ENCODE measurements at places on chromosomes 6 and 20.

DNA sequence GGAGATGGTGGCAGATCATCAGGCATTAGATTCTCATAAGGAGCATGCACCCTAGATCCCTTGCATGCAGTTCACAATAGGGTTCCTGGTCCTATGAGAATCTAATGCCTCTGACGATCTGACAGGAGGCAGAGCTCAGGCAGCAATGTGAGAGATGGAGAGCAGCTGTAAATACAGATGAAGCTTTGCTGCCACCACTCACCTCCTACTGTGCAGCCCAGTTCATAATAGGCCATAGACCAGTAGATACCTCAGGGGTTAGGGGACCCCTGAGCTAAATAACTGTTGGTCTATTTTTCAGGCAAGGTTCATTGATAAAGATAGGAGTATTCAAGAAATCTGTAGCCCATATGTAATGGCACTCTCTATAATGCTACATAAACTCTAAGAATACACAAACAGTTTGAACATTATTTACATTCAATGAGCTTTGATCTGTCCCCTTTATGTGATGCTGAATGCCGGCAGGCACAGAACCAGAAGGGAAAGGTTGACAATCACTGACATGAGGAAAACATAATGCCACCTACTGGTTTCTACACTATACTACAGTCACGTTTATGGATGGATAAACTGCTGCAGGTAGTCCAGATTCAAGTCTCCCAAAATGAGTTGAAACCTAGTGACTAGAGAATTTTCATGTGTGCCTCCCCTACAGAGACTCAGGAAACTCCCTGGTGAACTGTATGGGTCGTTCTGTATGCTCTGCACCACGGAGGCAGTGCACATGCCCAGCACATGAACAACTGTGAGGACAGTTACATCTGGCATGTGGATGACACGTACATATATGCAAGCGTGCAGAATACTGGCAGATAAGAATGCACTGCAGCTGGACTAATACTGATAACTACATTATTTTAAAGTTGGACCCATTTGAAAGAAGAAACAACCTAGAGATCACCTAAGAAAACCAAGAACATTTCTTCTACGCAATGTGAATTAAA lies 72.0 kb downstream of the DST start:
- DNase-seq = no peak

GRCh38 chr6:30727920-30728553 lies 7.9 kb downstream of the TUBB start:
- DNase-seq = no peak

DNA sequence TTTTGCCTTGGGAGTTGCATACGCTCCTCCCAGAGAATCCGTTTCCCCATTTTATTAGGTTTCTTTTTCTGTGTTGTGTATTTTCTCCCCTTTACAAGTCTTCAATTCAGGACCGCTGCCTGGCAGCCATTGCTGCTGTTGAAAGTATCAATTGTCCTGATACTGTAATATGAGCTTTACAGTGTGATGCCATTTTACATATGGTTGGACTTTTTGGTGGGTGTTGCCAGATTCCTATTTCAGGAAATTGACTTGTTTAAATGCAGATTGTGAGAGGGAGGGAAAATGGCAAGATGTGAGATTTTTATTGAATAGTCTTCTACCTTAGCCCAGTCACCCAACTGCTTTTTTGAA lies 1.2 kb downstream of the PANK2 start:
- DNase-seq = no peak

- no peak for DNase-seq
Observed at GRCh38 chr6:1390133-1390945, 963 bp downstream of the FOXF2 start.

- no peak for DNase-seq
Observed at GRCh38 chr6:8057793-8058192, 6.4 kb downstream of the BLOC1S5 start.

- no peak for DNase-seq
Observed at GRCh38 chr20:37903317-37904007, 535 bp downstream of the VSTM2L start.

DNA sequence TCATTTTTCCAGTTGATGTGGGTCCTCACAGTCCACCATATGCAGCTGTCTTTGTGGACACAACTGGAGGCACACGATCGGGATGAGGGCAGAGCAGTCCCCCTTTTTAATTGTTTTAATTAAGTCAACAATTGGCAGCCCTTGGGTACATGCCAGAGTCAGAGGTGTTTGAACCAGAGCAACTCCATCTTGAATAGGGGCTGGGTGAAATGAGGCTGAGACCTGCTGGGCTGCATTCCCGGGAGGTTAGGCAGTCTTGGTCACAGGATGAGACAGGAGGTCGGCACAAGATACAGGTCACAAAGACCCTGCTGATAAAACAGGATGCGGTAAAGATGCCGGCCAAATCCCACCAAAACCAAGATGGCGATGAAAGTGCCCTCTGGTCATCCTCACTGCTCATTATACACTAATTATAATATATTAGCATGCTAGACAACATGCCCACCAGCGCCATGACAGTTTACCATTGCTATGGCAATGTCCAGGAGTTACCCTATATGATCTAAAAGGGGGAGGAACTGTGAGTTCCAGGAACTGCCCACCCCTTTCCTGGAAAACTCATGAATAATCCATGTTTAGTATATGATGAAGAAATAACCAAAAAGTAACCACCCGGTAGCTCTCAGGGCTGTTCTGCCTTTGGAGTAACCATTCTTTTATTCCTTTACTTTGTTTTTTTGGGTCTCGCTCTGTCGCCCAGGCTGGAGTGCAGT lies 31.8 kb upstream of the BLCAP start:
- no peak for DNase-seq

- no peak for DNase-seq
Observed at GRCh38 chr20:22861231-22861980, 173.7 kb upstream of the SSTR4 start.

GRCh38 chr6:31239854-31240253 lies 32.0 kb downstream of the HLA-C start:
- no peak for DNase-seq

DNA sequence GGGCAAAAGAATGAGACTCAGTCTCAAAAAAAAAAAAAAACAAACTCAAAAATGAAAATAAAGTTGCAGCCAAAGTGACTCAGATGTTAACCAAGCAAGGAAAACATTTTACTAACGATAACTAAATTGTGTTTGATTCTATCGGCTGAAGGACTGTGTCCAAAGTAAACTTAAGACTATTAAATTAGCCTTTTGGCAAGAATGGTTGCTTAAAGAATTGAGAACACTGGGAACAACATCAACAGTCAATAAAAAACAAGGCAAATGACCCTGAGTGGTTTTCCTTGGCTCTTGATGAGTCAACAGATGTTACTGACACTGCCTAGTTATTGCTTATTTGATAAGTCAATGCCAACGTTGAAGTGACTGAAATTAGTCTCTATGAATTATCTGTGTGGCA lies 36.7 kb downstream of the POU3F2 start:
- DNase-seq = no peak

GRCh38 chr6:33599413-33599938 lies 19.4 kb upstream of the BAK1 start:
- no peak for DNase-seq

DNA sequence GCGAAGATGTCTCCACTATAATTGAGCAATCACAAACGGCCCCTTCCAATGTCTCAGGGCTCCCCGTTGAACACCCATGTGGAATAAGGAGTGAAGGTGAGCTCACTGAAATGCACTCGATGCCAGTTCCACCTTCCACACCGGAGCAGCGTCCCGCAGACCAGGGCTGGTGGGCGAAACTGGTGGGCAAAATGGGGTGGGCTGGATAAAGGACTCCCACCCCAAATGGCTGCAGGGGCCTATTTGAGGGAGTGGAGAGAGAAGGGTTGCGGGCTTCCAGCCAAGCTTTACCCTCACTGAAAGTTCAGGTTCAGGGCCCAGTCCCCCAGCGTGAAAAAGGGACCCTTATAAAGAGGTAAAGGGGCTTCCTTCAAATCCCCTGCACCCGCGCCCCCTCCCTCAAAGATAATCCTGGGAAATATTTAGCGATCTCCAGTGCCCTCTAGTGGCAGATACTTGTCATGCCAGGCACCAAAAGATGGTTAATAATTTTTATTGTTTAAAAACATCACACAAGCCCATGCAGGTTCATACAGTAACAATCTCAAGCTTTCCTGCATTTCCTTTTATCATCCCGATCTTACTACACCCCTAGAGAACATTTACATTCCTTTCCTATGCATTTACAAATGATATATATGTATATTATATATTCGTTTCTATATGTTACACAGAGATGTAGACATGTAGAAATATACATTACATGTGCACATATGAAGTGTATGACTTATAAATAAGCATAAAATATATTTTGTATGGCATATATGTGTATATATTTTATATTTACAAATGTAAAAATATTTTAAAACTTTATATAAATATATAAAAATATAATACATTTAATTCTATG lies 58.2 kb upstream of the NKX2-2 start:
- no peak for DNase-seq

GRCh38 chr6:137734005-137734874 lies 132.8 kb upstream of the TNFAIP3 start:
- no peak for DNase-seq

DNA sequence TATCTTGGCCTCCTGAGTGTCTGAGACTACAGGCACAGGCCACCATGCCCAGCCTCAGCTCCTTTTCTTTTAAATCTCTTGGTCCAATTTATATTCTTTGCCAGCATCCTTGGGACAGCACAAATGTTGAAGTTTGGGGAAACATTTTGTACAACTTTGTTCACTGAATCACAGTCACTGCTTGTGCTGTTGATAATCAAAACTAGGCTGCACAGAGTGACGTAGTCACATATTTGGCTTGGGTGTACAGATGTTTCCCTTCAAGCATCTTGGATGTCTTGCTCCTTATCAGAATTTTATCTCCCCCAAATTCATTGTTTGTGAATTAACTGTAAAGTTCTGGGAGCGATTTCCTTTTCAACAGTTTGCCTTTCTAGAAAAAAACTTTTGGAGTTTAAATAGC lies 17.9 kb downstream of the CARMIL1 start:
- no peak for DNase-seq

DNA sequence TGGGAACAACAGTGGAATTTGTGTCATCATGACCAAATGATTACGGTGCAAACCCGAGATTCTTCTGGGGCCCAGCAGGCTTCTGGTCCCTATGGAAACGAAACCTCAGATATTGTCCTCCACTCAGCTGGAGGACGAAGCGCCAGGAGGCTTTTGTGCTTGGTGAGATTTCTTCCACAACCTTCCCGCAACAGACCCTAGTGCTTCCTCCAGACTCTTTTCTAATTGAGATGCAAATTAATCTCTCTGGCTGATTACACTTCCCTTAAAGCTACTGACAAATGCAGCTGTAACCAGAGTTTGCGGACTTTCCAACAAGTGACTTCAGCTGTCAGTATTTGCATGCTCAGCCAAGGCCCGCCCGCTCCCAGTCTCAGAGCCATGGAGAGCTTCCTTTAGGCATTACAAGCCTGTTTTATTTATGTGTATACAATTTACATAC lies 96.0 kb downstream of the INSM1 start:
- DNase-seq = no peak

- no peak for DNase-seq
Observed at GRCh38 chr20:57940868-57941522, 231.2 kb upstream of the PMEPA1 start.

GRCh38 chr20:11511821-11512220 lies 405.9 kb upstream of the BTBD3 start:
- DNase-seq = no peak

DNA sequence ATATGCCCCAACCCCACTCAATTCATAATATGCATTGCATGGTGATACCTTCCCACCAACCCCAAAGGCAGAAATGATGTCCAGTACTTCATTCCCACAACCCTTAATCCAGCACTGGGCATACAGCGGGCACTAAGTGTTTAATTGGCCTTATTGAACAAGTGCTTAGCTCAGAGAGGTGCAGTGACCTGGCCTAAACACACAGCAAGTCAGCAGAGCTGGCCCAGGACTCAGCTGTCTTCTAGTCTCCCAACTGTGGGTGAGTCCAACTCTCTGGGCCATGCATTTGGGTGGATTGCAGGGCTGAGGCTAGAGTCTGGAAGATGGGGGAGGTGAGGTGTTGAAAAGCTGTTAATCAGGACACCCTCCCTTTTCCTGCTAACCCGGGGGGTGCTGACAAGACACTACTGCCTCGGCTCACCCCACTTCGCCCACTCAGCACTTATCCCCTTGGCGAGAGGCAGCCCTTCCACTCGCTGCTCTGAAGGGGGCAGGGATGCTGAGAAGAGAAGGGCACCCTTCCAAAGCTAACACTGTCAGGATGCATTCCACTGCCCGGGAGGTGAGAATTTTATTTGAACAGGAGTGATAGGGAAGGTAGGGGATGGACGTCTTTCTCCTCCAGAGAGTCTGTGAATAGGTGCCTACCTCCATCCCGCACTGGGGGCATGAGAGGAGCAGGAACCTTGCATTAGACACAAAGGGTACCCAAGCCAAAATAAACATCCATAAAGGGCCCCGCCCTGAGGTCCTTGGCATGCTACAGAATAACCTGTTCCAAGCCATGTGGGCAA lies 14.2 kb downstream of the KCNK5 start:
- no peak for DNase-seq

DNA sequence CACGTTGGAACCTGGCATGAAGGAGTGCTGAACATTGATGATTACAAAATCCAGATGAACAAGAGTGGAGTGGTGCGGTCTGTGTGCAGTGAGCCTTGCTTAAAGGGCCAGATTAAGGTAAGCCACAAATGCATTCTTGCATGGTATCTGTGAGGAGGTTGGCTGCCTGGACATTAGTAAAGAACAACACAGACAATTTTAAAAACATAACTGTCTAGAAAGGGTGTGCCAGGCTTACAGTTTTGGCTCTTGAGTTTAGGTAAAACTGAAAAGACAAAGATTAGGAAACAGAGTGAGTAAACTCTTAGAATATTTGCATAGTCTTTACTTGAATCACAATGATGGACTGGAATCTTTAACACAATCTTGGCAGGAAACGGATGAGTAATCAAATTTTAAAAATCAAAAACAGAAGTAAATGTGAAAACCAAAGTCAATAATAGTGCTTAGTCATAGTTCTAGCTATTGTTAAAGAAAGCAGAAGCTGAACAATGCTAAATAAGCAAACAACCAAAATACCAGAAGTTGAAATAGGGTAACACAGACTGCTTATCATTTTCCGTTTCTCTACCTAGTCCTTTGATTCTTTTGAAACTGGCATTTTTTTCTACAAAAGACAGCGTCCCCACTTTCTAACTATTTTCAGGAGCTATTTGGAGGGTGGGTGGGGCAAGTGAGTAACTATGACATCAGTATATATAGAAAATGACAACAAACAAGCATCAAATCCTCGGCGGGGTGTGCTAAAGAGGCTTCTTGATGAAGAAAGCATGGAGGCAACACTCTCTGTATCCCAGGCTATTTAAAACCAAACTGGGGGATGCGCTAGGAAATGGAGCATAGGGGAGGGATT lies 185.8 kb upstream of the RAB32 start:
- no peak for DNase-seq

DNA sequence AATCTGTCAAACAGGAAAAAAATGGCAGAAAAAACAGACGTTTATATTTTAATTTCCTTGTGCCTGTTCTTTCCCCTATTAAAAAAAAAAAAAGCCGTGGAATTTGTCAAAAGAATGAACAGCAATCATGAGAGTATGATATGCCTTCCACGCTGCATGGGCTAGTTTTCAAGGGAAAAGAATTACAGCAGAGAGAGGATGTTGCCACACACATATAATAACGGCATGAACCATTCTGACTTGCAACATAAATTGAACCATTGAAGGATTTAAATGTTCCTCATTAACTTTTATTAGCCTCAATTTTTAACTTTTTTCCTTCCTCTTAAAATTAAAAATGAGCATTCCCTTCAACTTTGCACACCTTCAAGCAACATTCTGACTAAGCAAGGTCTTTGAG lies 301.8 kb downstream of the FOXC1 start:
- no peak for DNase-seq

GRCh38 chr6:168865-169455 lies 123.3 kb upstream of the DUSP22 start:
- no peak for DNase-seq
